Activated naive CD4-positive, alpha-beta T cell (primary cell): ENCODE measurements at places on chromosomes 1 and 21.

DNA sequence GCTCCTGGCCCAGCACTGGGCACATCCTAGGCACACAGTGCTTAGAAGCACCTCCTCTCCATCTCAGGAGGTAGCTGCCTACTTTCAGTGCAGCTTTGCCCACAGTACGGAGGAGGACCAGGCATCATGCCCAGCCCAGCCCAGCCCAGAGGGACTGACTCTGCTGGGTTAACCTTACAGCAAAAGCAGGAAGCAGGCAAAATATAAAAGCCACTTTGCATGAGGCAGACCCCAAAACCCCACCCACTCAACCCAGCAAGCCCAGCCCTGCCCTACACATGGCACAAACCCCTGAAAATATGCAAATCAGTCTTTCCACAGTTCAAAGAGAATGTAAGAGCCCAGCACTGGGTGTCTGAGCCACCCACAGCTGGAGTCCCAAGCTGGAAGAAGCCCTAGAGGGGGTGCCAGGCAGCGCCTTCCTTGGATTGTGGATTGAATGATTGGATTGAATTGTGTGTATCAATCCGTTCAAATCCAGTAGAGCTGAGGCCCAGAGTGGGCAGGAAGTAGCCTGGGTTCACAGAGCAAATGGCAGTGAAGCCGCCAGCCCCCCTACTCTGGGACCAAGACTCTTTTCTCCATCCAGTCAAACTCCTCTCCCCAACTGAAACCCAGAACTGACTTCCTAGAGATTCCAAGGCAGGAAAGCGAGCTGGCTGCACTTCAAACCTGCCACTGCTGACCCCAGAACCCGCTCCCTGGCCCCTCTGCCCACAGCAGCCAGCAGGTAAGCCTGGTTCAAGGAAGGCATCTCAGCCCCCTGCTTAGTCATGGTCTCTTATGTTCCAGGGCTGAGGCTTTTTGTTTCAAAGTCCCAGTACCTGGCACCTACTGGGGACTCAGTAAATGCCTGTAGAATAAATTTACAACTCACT lies 117.7 kb downstream of the LACTBL1 start:
- DNase-seq, result no peak

GRCh38 chr1:247343801-247344200 lies 12.1 kb upstream of the ZNF496 start:
- DNase-seq, result no peak

GRCh38 chr1:1687846-1688245 lies 4.7 kb downstream of the SLC35E2B start:
- DNase-seq, result no peak

GRCh38 chr1:84143796-84144565 lies at the start of gene PRKACB:
PRKACB (plus strand) TSS chr1:84144271; CDS start chr1:84144362, 91 bp downstream.
- DNase-seq, result no peak

DNA sequence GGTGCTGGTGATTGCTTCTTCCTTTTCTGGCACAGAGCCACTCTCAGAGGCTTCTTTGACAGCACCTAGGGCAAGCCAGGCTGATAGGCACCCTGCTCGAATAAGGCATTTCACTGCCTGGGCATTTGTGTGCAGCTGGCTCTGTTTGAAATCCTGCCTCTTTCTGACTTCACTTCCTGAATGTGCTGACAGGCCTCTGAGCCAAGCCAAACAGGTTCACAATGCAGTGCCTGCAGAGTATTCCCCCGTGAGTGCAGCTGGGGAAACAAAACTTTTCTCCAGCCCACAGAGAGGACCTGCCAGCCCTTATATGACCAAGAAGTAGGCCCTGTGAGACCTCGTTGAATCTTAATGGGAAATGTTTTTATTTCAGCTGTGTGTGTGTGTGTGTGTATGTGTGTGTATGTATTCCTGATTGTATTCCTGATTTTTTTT lies 10.4 kb downstream of the JUN start:
- no peak for DNase-seq

DNA sequence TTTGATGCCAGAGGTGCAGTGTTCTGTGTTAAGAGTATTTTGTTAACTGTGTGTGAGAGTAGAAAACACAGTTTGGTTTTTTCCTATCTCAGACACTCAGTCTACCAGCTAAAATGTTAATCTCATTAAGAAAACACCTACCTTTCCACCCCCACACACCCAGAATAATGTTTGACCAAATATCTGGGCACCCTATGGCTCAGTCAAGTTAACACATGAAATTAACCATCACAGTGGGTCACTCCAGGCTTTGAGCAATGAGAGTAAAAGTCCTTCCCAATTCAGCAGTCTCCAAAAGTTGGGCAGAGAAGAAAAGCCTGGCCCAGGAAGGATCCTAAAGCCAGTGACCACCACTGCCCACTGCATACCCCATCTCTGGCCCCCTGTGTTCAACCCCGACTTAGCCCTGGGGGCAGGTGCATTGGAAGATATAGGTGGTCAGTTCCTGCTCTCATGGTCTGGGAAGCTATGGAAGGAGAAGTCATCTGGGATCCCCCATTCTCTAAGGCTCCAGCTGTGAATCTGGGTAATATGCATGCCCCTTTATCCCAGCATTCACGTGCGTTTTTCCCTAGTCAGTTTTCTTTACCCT lies 50.2 kb upstream of the CSF3R start:
- DNase-seq, result no peak

GRCh38 chr21:42684109-42684916 lies 30.9 kb downstream of the PDE9A start:
- no peak for DNase-seq

GRCh38 chr1:94729267-94729666 lies 90.9 kb upstream of the SLC44A3 start:
- DNase-seq, result no peak

DNA sequence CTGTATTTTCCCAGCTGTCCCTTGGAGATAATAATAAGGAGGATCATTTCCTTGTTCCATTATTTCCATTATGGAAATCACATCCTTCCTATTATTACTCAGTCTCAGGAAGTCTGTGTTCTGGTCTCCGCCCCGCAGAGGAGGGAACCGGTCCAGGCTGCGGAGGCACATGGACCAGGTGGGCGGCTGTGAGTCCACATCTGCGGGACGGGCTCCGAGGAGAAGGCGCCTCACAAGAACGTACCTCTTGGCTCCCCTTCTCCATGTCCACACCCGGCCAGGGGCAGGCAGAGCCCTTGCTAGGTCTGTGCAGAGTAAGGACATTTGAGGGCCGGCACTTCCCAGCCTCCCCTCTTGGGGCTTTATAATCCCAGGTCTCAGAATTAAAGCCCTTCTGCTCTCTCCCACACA lies 14.6 kb downstream of the RAB7B start:
- DNase-seq, result no peak

DNA sequence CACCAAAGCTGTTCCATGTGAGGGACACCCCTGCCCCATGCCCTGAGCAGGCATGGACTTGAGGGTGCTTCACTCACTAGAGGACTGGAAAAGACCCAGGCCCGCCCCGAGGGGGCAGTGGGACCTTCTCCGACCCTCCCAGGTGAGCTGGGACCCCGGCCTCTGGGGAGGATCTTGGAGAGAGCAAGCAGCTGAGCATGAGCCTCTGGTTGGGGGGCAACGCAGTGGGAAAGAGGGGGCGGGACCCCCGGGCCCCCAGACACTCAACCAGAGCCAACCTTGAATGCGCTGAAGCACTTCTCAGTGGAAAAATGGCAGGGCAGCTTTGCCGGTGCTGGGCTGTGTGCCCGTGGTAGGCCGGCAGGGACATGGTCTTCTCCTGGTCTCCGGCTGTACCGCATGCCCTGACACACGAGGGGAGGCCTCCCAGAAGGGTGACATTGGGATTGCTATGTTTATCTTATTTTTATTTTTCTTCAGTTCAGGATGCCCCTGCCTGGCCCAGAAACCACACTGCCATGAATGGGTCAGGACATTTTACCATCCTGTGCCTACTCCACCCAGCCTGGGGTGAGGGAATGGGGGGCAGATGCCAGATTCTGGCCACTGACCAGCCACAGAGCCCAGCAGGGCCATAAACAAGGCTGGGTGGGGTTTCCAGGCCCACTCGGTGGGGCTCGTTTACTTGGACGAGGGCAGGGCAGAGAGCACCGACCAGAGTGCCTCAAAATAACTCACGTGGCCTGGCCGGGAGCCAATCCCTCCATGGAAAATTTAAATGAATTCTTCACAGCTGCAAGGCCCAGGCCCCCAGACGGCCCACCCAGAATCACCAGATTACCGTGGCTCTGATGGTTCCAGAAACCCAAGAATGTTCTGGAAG lies 17.2 kb upstream of the LAPTM5 start:
- no peak for DNase-seq

DNA sequence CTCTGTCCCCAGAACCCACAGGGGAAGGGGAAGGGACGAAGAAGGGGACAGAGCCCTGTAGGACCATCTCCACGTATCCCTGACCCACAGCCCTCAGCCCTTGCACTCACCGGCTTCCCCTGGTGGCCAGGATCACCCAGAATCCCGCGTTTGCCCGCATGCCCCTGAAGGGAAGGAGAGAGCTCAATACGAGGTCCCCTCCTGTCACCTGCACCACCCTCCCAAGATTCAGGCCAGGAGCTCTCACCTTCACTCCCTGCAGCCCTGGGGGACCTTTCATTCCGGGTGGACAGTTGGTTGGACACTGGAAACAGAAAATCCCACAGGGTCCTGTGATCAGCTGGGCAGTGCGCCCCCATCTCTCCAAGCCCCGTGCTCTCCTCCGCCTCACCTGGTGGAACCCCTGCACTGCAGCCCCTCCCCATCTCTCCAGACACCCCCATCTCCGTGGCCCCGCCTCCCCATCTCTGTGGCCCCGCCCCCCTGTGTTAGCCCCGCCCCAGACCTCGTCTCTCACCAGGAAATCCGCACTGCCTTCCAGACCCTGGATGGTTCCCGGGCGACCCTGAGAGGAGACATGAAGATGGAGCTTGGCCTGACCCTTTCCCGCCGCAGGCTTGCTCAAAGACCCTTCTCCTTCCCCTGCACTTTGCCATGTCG lies 6.0 kb downstream of the COL9A2 start:
- DNase-seq, result no peak

- DNase-seq, result no peak
Measured at GRCh38 chr1:15803380-15803779, 4.1 kb downstream of the UQCRHL start.

- DNase-seq, result no peak
Measured at GRCh38 chr1:24349891-24350290, 30.7 kb downstream of the GRHL3 start.

- DNase-seq, result no peak
Measured at GRCh38 chr1:119368554-119368953, at the start of gene HAO2. HAO2 (plus strand) TSS chr1:119368785; CDS start chr1:119381086, 12,301 bp downstream.

- DNase-seq, result no peak
Measured at GRCh38 chr1:195236991-195237889, 1371.0 kb downstream of the KCNT2 start.

DNA sequence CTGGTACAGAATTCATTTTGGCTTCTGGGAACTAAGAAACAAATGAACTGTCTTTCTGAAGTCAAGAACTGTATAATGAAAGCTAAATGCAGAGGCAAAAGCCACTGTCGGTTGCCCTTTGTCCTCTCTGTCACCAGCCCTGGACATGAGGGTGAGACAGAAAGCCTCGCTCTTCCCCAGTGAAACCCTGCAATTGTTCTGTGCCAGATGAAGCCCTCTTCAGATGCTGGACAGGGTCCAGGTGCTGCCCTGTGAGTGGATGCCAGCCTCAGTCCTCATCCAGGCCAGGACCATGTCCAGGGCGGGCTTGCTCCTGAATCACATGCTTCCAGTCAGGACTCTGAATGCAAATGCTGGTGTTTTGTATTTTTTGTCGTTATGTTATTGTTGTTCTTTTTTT lies 138.7 kb downstream of the RUNX1 start:
- DNase-seq, result no peak

GRCh38 chr1:153404768-153405167 lies 11.6 kb upstream of the S100A7A start:
- DNase-seq, result peak; percentile 7

DNA sequence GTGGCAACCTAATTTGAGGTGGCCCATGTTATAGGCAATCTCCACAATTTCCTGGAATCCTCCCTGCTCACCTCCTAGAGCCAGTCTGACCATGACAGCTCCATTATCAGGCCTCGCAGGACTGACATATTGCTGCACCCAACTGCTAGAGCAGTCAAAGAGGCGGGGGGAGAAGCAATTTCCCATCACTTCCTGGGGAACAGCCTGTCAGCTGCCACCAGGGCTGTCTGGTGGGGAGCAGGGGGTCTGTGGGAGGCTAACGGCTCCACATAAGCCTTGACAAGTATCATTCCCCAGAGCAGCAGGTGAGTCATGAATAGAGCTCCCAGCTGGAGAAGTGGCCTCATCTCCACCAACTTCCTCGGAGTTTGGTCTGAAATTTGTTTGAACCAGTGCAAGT lies 322.9 kb downstream of the MATN1 start:
- no peak for DNase-seq

- DNase-seq, result no peak
Measured at GRCh38 chr1:42932442-42932941, 26.2 kb downstream of the SLC2A1 start.

- no peak for DNase-seq
Measured at GRCh38 chr1:45908611-45909140, 105.3 kb downstream of the MAST2 start.

- DNase-seq, result no peak
Measured at GRCh38 chr1:92804721-92805201, 19.9 kb upstream of the EVI5 start.

DNA sequence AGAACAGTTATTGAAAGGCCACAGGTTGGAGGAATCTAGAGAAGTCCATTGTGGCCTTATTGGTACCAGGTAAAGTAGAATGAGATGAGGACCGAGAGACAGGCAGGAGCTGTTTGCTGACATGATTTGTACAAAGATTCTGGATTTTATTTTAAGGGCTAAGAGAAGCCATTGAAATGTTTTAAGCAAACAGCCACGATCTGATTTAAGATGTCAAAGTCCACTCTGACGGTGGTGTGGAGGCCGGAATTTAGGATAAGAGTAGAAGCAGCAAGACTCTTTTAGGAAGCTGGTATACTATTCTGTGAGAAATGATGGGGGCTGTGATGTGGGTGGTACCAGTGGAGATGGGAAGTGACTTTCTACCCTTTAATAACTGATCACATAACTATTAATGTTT lies 418.5 kb downstream of the DPYD start:
- DNase-seq, result no peak

DNA sequence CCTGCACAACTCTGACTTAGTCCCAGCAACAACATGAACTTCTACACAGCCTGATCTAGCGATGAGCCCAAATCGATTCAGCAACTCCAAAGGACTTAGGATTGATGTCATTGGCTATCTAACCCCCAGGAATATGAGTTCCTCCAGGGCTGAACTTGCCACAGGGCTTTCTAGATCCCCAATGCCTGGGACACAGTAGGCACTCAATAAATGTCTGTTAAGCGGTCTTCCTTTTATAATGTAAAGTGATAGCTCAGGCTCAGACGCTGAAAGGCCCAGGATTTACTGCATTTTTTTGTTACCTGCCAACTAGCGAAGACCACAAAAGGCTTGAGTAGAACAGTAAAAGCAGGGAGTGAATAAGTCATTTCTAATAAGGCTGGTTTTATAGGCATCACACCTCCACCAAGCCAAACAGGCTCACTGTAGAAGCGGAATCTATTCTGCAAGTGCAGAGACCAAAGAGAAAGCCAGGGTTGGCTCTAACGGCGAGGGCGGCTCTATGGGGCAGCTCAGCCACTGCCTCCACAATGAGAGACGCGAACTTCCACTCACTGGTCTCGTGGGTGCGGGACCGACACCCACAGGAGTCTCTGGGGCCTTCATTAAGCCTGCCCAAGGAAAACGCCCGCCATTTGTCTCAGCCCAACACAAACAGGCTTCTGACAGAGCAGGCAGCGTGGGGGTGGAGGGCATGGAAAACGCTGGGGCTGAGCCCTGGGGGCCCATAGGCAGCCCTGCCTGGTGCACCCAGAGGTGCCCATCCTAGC lies 52.0 kb downstream of the HLCS start:
- no peak for DNase-seq
